Muscle of back (tissue), 13 donors: ENCODE measurements at places on chromosomes 1 and 21.

DNA sequence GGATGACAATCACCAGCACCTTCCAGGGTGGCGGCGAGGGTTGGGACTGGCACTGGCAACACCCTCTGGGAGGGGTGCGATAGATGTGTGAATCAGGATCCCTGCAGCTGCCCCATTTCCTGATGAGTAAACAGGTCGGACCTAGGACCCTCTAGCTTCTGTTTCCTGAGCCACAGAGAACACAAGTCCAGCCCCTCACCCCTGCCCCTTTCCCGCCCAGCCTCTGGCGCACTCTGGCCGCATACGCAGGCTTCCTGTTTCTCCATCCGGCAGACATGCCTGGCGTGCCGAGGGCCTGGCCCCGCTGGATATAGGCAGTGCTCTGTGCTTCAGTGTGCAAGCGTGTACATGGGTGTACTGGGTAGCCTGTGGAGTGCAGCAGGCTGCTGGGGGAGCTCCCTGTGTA lies 4.6 kb downstream of the PEAR1 start:
- DNase-seq: peak; percentile 84

DNA sequence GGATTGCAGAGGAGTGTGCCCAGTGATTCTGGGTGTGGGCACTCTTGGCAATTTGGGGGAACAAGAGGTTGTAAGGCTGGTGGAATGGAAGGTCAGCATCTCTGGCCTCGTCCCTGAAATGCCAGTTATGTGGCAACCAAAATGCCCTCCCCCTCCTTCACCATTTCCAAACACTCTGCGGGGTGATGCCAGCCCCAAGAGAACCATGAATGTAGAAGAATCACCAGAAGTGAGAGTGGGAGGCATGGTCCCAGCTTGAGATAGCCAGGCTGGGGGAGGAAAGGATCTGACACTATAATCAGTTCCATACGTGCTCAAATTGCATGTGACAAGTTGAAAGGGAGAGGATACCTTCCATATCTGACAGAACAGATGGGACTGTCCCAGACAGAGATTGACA lies 88.7 kb upstream of the EDN2 start:
- DNase-seq: no peak

- DNase-seq: no peak
These were observed 25.1 kb downstream of the IARS2 start for GRCh38 chr1:220119043-220119512.

DNA sequence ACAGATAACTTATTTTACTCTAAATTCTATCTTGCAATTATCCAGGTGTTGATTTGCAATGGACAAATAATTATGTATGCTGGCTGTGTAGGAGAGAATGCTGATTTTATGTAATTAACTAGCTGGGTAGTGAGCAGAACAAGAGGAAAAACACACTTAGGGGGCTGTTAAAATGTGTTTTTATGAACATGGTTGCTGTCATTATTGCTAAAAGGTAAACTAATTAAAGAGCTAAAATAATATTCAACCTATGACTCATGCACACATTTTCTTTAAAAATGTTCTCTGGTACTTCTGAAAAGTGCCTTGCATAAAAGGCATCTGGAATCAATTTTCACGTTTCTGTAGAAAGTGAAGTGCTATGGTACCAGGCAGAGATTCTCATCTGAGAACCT lies 192.8 kb upstream of the C8B start:
- DNase-seq: no peak

- DNase-seq: peak; percentile 100
These were observed at the start of gene DCAF6 for GRCh38 chr1:167936068-167936929. Gene DCAF6, plus strand, starts transcription at chr1:167936683. Its CDS starts 229 bp downstream, at chr1:167936912.

GRCh38 chr1:240803151-240803550 lies 191.2 kb upstream of the GREM2 start:
- no peak for DNase-seq

DNA sequence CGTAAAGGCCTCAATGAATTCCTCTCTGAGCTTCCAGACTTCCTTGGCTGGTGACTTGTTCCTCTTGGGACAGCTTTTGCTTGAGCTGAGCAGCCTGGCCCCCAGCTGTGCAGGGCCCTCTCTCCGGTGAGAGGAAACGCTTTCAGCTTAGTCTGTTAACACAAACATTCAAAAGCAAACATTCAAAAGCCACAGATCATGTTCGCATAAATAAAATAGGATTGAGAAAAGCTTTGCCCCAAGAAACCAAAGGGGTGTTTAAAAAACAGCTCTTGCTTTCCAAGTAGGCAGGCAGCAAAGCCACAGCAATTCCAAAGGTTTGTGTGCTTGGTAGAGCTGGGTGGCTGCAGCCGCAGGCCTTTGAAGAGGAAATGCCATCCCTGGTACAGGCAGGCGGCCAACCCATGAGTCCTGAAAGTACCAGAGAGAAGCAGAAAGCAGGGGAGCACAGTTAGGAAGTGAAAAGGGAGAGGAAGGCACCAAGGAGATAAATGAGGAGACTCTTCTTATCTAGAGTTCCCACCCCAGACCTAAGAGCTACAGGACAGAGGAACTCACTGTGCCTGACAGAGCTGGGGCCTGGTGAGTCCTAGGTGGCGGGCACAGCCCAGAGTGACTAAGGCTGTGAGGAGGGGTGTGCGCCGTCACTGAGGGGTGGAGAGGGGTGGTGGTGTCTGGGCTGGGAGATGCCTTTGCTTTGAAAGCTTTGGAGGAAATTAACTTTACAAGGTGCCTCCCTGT lies 48.4 kb downstream of the CCN1 start:
- DNase-seq: no peak

DNA sequence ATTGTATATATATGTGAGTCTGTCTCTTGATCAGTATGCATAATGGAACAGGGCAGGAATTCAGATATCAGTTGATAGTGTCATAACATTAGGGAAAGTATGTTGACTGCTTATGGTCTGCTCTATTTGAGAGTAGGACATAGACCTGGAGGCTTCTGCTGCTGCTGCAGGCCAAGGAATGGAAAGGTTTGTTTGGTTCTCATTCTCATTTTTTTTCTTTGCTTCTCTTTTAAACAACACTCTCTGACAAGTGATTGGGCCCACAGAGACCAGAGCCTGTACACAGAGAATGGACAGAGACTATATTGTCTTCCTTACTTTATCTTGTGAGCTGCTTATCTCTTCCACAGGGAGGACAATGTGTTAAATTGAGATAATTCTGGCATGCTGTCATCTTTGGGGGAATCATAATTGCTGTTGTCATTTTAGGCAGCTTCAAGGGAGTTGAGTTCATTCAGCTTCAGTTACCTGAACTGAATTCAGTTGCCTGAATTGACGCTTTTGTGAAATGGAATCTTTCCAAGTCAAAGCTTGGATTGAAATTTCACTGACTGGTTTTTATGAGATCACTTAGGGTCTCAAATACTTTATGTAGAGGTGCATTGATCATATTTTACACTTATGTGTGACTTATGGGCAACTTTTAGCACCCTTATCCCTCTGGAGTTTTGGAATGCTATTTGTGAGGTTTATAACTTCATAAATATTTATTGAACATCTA lies 16.9 kb downstream of the CAP1 start:
- no peak for DNase-seq

- DNase-seq: no peak
These were observed 35.7 kb upstream of the EPS8L3 start for GRCh38 chr1:109799445-109799844.

DNA sequence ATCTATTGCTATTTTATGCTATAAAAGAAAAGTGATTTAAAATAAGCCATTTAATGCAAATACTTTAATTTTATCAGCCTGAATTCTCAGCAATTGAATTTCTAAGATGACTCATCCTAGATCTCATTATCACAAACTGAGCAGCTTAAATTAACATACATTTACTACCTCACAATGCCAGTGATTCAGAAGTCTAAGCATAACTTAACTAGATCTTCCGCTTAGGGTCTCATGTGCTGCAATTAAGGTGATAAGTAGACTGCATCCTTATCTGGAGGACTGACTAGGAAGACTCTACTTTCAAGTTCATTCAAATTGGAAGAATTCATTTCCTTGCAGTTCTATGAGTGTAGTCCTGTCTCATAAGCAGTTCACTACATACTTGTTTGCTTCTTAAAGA lies 286.6 kb downstream of the COL11A1 start:
- DNase-seq: no peak

- no peak for DNase-seq
These were observed 110.4 kb downstream of the RERE start for GRCh38 chr1:8706995-8707396.

DNA sequence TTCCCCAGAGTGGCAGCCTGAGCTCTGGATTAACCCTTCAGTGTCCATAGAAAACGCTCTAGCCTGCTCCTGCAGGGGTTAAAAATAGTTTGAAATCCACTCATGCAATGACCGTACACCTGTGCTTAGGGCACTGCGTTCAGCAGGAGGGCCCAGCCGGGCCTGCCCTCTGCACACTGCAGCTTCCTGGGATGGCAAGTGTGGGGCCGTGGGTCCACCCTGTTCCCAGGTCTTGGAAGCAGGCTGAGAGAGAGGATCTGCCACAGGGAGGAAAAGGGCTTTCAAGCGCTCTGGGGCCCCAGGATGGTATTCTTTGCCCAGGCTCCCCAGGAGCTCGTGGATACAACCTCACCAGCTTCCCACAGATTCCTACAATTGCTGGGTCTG lies 1.5 kb upstream of the S100B start:
- no peak for DNase-seq

DNA sequence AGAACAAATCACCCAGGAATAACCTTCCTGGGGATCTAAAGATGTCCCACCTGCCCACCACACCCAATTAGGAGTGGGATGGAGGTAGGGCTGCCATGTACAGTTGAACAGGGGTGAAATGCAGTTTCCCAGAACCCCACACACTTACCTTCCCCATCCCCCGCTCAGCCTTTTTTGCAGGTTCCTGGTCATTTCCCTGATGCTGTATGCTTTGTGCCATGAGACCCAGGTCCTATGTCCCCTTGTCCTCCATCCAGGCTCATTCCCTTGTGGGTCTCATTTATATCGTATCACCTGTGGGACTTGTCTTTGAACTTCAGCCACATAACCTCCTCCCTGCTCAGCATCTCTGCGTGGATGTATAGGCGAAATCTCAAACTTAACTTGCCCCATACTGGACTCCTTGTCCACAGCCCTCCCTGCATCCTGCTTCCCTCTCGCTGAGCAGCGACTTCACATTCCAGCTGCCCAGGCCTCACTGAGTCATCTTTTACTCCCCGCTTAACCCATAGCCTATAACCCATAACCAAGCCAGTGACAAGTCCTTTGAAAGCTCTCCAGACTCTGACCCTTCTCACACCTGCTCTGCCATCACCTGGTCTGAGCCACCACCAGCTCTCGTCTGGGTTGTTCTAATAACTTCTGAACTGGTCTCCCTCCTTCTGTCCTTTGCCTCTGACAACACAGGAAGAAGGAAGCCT lies 4.7 kb downstream of the LDLRAD2 start:
- DNase-seq: no peak

GRCh38 chr1:27144920-27145661 lies 9.8 kb downstream of the SLC9A1 start:
- peak; percentile 66 for DNase-seq

DNA sequence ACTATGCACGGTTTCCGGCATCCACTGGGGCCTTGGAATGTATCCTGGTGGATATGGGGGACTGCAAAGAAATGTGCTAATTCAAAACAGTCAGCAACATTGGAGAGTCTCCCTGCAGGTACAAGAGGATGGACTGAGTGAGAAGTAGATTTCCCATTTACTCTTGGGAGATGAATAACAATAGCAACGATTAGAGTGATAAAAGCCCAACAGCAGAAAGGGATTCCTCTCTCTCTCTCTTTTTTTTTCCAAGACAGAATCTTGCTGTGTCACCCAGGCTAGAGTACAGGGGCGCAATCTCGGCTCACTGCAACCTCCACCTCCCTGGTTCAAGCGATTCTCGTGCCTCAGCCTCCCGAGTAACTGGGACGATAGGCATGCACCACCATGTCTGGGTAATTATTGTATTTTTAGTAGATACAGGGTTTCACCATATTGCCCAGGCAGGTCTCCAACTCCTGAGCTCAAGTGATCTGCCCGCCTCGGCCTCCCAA lies 5.0 kb upstream of the SHCBP1L start:
- DNase-seq: no peak

DNA sequence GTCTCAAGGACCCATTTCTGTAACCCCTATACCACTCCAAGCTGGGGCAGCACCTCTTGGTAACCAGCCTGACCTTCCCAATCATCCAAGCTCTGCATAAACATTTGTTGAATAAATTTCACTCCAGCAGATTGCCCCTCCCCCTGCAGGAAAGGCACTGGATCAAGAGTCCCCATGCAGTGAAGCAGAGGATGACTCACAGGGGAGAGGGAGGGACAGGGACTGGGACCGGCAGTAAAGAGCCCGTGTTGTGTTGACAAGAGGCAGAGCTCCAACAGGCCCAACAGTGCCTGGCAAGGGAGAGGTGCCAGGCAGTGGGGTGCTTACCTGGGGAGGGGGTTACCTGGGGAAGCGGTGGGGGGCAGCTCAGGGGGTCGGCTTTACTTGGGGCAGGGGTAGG lies 32.3 kb downstream of the SLC9A1 start:
- peak; percentile 48 for DNase-seq

DNA sequence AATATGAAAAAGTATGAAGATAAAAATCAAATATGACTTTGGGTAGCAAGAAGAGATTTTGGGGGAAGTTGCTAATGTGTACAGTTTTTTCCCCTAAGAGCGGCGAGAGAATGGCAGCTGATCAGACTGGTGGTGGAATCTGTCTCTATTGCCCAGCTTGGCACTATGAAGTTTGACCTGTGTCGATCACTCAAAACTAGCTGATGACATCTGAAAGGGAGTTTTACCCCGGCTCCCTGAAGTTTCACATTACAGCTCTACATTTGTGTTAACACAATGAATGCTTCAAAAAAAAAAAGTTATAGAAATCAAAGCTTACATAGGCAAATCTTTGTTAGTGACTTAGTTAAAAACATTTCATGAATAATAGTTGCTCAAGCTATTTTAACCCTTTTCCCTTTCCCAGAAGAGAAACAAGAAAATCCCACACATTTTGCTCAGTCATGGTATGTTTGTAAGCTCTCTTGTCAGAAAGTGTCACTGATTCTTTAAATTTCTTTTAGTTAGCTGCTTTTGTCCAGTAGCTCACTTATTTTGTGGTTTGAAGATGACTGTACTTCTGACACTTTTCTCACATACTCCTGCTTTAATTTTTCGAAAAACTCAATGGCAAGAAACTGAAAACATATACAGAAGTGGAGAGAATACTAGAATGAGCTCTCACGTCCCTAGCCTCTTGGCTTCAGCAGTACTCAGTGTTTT lies 41.3 kb downstream of the DYRK1A start:
- DNase-seq: no peak

DNA sequence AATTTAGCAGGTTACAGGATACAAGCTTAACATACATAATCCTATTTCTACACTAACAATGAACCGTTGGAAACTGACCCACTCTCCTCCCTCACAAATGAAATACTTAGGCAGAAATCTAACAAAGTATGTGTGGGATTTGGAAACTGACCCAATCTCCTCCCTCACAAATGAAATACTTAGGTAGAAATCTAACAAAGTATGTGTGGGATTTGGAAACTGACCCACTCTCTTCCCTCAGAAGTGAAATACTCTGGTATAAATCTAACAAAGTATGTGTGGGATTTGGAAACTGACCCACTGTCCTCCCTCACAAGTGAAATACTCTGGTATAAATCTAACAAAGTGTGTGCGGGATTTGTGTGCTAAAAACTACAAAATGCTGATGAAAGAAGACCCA lies 60.3 kb downstream of the TRAF5 start:
- no peak for DNase-seq
